ENCODE measurements at places on chromosomes 13 and 19.

- DNase-seq: no peak
Observed at GRCh38 chr19:33390101-33390907, 16.8 kb downstream of the CEBPG start.

GRCh38 chr13:111186305-111186935, 71.3 kb downstream of the ARHGEF7 start:
- DNase-seq: no peak

GRCh38 chr13:43326100-43326499, 302.7 kb downstream of the DNAJC15 start:
- no peak for DNase-seq

GRCh38 chr13:76790980-76791819, 95.0 kb downstream of the KCTD12 start:
- no peak for DNase-seq

Data from stimulated activated CD8-positive, alpha-beta memory T cell treated with anti-CD3 and anti-CD28 coated beads, Interleukin-4, amount 100 ng/mL, for 1 hour (primary cell).